Hindlimb muscle (tissue), 1 donor: ENCODE measurements at places on chromosomes 11 and 22.

DNA sequence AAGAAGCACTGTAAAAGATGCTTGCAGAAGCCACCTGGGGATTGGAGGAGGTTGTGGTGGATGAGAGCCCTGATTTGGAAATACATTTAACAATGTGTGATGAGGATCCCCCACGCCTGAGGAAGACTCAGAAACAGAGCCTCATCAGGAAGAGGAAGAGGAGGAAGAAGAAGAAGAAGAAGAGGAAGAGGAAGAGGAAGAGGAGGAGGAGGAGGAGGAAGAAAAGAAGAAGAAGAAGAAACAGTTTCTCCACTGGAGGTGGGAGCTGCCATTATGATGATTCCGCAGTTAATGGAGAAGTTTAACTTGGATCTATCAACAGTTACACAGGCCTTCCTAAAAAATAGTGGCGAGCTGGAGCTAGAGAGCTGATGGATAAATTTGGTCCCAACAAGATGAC is 50.1 kb downstream of the CECR2 start:
- DNase-seq, result no peak

GRCh38 chr11:59267196-59267595 is 54.5 kb upstream of the MPEG1 start:
- DNase-seq, result no peak

DNA sequence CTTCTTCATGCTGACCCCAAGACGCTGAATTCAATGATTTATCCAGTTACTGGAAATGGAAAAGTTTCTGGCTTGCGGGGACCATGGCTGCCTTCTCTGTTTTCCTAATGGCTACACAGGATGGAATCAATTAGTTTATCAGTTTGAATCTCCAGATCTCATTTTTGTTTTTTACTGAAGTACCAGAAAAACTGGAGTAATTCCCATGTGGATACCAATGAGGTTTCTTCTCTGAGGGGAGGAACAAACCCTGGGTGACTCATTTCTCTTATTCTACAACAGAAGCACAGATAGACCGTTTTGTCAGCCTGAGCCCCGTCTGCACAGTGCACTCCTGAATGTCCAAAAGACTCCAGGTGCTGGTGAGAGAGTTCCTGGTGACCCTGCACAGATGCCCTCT is 3.4 kb downstream of the ZNF195 start:
- DNase-seq, result no peak

- no peak for DNase-seq
Observed at GRCh38 chr11:77517226-77517625, 43.3 kb upstream of the PAK1 start.

GRCh38 chr22:38782402-38783094 is 11.4 kb downstream of the DNAL4 start:
- no peak for DNase-seq

DNA sequence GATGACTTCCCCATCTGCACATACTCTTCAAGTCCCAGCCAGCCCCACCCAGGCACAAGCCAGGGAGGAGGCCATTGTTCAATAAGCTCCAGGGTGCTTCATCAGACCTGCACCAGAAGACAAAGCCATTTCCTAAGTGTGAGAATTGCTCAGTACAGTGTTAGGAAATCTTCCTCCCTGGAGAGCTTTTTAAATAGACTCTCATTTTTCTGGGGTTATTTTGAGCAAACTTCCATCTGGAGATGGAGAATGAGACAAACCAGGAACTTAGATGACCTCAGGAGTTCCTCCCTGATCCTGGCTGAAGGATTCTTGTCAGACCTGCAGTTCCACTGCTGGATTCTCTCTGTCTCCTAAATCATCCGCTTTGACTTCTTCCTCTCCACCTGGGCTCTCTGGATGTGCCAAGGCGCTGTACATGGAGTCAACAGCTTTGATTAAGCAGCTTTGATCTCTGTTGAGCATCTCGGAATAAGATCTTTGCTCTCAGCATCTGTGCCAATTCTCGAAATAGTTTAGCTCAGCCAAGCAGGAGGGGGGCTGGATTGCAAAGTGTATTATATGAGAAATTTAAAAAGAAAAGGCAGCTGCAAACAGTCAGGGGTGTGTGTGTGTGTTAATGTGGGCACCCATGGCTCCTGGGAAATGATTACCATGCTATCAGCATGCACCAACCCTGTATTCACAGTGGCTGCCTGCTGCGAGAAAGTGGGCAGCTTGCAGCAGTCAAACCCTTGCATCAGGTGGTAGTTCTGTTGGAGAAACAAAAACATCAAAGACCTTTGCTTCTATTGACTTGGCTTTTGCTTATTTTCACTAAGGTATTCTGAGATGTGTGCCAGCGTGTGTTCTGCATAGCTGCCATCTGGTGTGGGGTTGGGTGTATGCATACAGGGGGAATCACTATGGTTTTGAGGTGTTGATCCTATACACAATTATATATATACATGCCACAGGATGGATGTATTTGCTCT is 70.2 kb upstream of the NAV2 start:
- no peak for DNase-seq

DNA sequence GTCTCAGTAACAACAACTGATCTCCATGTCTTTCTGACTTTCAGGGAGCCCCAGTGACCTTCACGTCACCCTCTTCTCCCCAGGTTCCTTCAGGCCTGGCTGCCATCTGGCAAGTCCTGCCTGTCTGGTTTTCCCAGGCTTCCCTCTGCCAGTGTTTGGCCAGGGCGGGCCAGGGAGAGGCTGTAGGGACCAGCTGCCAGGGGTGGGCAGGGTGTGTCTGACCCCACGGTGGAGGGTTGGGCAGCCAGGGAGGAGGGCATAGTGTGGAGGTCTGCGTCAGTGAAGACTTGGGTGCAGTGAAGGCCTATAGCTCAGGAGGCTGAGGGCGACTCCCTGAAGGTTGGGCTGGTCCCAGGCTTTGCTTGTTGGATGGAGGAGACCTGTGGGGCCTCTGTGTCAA is 11.9 kb upstream of the MRGPRX2 start:
- no peak for DNase-seq

DNA sequence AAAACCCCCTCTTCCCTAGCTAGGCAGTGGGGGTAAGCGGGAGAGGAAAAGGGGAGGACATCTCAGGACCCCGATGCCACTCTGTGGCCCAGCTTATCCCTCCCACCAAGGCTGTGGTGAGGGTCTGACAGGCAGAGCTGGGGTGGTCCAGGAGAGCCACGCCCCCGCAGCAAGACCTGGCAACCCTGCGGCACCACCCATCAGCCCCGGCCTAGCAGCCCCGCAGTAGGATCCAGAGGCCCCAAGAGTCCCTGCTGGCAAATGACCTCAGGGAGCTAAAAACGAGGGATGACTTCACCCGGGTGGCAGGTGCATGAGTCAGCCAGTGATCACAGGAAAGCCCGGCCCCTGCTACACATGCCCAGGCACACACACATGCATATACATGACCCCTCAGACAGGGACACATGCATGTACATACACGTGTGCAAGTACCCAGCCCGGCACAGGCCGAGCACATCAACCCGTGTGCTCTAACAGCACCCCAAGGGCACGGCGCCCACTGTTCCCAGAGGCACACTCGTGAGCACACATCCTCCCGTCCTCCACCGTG is 32.3 kb downstream of the ARVCF start:
- DNase-seq, result no peak

- DNase-seq, result no peak
Observed at GRCh38 chr11:60873533-60873932, 6.2 kb downstream of the ZP1 start.

GRCh38 chr11:76910620-76911414 is 50.1 kb downstream of the ACER3 start:
- peak; percentile 15 for DNase-seq

GRCh38 chr22:38981992-38982927 is at the start of gene APOBEC3B:
Gene APOBEC3B (plus strand): TSS chr22:38982347. CDS start chr22:38982454, 107 bp downstream.
- DNase-seq, result peak; percentile 89

DNA sequence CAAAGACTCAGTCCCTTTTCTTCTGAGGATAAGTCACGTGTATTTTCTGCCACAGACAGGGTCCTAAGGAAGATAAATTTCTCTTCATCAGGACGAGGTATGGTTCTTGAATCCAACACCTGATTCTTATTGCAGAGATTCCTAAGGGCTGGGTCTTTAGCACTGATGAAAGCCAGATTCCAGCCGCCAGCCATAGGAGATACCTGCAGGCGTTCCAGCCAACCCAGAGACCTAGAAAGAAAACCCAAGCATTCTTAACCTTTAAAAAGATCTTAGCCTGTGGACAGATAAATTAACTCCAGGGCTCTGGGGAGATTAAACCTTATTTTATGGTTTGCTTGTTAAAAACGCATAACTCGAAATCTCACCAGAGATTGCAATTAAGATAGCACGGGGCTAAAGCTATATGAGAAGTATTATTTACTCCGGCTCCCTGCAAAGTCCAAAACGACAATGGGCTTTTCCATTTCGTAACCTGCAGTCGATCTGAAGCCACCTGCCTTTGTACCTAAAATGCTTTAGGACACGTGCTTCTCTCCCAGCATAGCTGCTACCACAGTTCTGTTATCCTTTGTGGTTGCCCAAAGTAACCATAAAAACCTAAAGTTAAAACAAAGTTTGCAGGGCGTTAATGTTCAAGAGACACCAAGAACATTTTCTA is 104.5 kb downstream of the NXPE2 start:
- DNase-seq, result no peak

DNA sequence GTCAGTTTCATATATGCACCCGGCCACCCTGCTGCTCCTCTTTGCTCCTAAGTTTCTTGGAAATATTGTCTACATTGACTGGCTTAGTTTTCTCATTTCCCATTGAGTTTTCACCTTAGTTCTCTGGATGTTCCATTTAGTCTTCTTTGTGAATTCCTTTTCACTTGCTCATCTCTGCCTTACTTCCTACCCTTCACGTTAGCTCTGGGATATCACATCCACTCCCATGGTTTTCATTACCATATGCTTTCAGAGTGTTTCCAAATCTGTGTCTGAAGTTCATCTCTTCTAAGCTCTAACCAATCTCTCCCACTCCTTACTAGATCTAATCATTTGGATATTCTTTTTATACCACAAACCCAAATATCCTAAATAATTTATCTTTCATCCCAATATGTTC is 226.4 kb downstream of the FAM76B start:
- DNase-seq, result no peak

DNA sequence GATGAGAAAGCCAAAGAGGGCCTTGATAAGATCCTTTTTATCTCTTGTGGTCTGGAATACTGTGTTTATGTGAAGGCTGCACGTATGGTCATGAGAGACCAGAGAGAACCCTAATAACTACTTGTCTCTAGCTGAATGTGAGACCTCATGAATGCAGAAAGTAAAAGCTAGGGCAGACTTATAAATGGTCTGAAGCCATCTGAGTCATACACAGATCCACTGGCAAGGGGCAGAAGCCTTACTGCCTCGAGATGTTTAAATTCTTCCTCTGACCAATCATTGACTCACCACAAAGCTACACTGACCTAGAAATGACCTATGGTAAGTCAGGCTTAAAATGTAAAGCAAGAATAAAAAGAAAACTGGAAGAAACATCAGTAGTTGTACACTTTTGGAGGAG is 22.7 kb upstream of the OR4B1 start:
- DNase-seq, result no peak

GRCh38 chr11:76642341-76642740 is 28.2 kb downstream of the LRRC32 start:
- DNase-seq, result no peak

DNA sequence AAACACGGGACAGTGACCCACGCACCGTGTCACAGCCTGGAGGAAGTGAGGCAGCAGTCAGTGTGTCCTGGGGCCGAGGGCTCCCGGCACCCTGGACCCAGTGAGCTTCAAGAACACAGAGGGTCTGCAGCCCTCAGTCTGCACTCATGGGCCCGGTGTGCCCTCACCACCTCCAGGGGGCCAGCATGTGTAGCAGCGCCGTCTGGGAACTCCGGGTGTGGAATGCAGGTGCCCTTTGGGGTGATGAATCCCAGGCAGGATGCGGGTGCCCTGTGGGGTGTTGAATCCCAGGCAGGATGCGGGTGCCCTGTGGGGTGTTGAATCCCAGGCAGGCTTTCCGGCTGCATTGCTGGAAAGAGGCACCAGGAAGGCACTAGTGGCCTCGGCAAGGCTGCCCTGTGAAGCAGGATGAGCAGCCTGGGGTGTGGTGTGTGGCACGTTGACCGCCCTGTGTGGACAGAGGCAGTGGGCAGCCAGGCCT is 1399.9 kb downstream of the BRD1 start:
- no peak for DNase-seq

- DNase-seq, result no peak
Observed at GRCh38 chr22:17954200-17954859, 70.0 kb downstream of the MICAL3 start.

DNA sequence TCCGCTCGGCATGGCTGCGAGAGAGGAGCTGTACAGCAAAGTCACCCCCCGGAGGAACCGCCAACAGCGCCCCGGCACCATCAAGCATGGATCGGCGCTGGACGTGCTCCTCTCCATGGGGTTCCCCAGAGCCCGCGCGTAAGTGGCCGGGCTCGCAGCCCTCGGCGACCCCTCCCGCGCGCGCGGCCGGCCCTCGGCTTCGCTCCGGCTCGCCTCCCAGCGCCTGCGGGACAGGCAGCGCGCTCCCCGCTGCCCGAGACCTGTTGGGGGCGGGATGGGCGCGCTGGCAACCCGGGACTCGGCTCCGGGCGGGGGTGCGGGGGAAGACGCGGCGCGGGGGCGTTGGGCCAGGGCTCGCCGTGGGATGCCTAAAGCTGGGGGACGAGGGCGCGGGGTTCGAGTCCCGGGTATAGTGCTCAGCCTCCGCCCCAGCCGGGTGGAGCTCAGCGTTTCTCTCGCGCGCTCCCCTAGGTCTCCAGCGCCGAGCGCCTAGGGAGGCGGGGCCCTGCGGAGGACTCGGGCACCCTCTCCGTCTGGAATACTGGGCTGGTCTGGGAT is 630 bp downstream of the UBASH3B start:
- DNase-seq, result no peak

- DNase-seq, result no peak
Observed at GRCh38 chr11:69274531-69275016, 19.4 kb upstream of the MYEOV start.

DNA sequence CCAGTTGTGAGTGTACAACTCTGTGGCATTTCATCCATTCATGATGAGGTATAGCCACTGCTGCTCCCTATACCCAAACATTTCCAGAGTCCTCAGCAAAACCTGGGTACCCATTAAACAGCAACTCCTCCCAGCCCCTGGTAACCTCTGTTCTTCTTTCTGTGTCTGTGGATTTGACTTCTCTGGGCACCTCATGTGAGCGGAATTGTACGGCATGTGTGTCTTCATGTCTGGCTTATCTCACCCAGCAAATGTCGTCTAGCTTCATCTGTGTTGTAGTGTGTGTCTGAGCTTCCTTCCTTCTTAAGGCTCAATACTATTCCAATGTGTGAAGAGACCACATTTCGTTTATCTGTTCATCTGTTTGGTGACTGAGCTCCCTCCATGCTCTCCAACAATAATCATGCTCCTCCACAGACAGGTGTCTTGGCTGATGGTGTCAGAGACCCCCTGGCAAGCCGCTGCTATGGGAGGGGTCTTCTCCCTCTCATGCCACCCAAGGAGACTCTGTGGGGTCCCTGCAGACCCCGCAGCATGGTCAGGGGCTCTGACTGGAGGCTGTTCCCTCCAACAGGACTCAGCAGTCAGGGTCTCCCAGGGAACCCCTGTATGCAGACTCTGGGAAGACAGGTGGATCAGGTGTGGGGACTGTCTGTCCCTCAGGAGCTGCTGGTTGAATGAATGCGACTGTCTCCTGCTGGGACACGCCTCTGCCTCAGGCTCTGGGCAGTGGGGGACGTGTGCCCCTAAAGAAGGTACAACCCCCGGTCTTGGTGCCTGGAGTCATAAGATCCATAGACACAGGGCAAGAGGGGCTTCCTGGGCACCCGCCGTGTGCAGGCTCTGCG is 52.7 kb downstream of the SMIM38 start:
- DNase-seq, result no peak

GRCh38 chr11:26204101-26204500 is 127.8 kb upstream of the ANO3 start:
- DNase-seq, result no peak

- DNase-seq, result no peak
Observed at GRCh38 chr11:27234043-27234668, 128.9 kb downstream of the CCDC34 start.
